ENCODE measurements at places on chromosomes 7 and 10.

- DNase-seq, result no peak
Observed at GRCh38 chr10:119439922-119440321, 102.6 kb downstream of the RGS10 start.

DNA sequence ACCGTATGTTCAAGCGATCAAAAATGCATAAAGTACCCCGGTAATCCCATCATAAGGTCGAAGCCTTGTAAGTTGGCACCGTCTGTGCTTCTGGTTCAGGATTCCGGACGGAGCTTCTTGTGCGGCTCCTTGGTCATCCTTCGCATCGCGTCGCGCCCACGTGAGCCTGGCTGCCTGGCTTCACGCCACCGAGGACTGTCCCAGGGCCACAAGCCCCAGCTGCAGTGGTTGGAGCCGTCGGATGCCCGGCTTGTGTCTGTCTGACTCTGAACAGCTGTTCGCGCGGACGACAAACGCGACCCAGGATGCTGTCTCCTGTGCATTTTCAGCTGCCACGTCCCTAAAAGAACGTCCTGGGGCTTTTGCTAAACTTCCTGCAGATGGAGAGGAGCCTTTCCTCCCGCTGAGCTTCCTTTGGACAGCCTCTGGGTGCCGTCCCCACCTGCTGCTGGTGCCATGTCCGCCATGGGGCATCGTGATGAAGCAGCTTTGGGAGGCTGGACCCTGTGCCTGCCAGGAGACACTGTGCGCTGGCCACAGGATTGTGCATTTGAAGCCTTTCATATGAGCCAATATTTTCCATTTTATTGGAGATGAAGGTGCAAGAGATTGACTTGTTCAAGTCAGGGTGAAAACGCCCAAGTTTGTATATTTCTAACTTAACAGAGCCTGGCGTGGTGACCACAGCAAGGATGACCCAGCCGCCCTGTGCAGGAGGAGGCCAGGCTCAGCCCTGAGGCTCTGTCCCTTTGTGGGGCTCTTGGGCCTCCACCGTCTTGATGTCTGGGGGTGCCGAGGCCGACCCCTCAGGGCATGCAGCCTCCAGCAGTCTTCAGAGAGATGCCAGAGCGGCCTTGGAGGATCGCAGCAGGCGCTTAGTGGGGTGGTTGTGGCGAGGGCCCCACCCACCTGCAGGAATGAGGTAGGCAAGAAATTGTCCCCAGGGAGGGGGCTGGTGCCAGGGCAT, 6.7 kb upstream of the JAKMIP3 start:
- no peak for DNase-seq

GRCh38 chr7:101772508-101773211, 44.8 kb upstream of the CUX1 start:
- no peak for DNase-seq

DNA sequence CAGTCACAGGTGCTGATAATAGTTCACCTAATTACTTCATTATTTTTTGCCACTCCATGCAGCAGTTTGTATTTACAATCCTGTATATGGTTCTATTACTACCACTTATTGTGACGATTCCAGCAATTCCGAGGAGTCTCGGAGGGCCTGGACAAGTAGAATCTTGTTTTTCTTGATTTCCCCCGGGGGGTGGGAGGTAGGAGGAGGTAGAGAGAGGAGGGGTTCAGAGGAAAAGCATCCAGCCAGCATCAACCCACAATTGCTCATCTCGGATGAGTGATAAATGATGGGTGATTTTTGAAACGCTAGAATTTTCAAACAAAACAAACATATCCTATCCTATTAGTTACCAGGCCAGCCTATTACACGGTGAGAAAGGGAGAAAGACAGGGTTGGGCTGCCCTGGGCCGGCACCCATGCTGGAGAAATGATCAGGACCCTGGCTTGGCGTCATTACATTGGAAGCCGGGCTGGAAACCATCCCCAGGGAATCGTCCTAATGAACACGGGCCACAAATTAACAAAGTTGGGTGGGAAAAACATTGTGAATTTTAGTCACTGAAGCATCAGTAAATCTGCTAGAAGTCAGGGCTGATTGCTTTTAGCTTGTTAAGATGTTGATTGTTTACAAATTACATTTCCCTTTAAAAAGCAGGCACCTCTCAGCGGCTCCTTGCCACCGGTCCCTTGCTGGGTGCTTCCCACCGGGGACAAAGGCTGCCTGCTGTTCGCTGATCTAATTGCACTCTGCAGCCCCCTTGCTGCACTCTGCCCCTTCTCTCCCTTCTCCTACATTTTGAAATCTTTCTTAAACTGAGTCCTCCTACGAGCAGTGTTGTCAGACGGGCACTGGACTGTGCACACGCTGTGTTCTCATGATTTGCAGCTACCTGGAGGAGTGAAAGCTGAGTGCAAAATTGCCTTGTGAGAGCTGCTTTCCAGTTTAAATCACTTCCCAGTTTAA, 95.5 kb downstream of the FAM204A start:
- DNase-seq, result no peak

DNA sequence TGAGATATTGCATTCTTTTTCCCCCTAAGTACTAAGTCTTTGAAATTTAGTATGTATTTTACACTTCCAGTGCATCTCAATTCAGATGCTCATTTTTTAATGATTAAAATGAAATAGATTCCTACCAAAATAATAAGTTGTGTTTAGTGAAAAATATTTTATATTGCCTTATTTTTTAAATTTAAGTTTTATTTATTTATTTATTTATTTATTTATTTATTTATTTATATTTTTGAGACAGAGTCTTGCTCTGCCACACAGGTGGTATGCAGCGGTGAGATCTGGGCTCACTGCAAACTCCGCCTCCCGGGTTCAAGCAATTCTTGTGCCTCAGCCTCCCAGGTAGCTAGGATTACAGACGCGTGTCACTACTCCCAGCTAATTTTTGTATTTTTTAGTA, 95.5 kb downstream of the RPS24 start:
- DNase-seq, result no peak

GRCh38 chr7:28958235-28958979, at the start of gene TRIL:
TSS of gene TRIL (minus strand) at chr7:28958330. CDS start at chr7:28958046, 284 bp downstream.
- DNase-seq, result peak; percentile 81

- DNase-seq, result no peak
Observed at GRCh38 chr10:75051308-75051707, 60.1 kb upstream of the SAMD8 start.

- no peak for DNase-seq
Observed at GRCh38 chr10:70809011-70809611, 6.6 kb upstream of the SGPL1 start.

DNA sequence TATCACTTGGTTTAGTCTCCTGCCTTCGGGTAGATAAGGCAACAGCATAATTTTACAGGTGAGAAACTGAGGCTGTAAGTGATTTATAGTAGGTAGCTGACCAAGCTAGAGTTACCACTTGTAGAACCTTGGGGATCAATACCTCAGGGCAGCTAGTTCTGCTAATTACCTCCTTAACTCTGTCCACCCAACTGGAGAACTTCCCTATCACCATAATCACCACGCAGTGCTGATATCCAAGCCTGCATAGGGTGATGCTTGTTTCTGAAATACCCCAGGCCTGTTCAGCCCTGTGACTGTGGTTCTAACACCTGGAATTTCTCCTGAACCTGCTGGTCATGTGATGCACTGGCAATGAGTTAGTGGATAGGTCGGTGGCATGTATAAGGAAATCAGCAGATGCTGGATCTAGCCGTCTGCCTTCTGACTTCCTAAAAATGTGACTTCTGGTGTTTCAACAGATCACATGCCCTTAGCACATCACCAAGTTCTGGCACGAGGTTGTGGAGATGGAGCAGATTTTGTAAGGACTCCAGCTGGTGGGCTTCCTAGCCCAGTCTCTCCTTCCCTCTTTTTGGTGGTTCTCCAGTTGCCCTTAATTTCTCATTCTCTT, 15.3 kb downstream of the PLAU start:
- DNase-seq, result no peak

GRCh38 chr10:124493214-124493882, 31.7 kb downstream of the LHPP start:
- DNase-seq, result no peak

DNA sequence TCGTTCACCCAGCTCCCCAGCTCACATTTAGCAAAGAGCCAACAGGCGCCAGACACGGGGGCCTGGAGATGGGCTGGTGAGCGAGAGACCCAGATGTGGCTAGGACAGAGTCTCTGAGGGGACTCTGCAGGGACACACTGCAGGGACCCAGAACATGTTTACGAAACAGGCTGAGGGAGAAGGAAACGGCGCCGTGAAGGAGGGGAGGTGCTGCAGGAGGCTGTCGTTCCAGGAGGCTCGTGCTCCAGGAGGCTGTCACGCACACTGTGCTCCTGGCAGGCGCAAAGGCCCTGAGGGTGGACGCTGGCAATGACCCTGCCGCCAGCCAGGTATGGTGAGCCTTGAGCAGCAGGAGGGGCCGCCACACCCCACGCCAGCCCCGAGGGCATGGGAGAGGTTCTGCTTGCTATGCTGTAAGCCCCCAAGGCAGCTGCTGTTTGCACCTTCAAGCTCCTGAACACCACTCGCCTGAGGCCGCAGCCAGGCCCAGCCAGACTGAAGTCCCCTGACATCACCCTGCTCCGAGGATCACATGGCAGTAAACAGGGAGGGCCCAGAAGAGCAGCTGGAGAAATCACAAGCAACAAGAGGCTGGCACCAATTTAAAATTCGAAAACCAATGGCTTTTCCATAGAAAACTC, 27.3 kb downstream of the ADAP1 start:
- peak; percentile 73 for DNase-seq

GRCh38 chr7:158188676-158189075, 398.9 kb downstream of the PTPRN2 start:
- DNase-seq, result no peak

GRCh38 chr7:121307021-121307574, 21.7 kb upstream of the WNT16 start:
- DNase-seq, result no peak

DNA sequence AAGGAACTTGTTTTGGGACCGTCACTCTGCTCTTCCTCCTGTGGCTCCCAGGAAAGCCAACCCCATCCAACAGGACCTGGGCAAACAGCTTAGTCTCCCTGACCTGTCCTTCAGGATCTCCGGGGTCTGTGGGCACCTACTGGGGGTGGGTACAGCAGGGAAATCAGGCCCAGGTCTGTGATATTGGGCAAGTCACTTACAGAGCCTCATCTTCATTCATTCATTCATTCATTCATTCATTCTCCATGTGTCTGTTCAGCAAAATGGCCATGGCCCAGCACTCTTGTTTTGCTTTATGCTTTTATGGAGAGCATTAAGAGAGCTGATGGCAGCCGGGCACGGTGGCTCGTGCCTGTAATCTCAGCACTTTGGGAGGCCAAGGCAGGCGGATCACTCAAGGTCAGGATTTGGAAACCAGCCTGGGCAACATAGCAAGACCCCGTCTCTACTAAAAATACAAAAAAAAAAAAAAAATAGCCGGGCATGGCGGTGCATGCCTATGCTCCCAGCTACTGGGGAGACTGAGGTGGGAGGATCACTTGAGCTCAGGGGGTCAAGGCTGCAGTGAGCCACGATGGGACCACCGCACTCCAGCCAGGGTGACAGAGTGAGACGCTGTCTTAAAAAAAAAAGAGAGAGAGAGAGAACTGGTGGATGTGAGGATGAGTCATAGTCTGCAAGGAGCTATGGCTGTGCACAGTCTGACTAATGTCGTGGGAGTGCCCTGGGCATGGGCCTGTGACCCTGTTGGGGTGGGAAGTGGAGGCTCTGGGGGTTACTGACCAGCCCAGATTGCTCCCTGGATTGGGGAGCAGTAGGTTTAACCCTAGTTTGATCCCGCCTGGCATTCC, 54.3 kb downstream of the CLIP2 start:
- DNase-seq, result no peak

GRCh38 chr10:124296813-124297788, 121.6 kb downstream of the OAT start:
- no peak for DNase-seq

DNA sequence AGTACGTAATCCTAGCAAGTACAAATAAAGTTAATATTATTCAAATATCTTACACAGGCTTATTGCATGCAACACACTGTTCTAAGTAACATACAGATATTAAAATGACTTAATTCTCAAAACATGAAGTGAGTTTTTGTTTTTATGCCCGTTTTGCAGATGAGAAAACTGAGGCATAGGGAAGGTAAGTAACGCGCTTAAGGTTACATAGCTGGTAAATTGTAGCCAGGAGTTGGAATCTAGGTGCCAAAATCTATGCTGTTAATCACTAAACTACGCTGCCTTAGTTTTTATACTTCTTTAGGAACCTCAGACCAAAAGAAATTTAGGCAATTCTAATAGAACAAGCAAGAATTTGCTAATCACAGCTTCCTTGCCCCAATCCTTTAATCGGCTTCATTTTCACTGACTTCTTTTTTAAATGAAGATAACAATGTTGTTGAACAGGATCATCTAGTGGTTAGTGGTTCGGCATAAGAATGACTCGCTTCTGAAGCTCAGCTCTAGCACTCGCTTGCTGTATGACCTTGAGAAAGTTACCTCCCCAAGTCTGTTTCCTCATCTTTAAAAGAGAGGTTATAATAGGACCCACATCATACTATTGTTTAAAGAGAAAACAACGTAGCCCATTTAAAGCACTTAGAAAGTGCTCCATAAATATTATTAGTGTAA, 1.0 kb upstream of the LRRTM3 start:
- DNase-seq, result no peak

DNA sequence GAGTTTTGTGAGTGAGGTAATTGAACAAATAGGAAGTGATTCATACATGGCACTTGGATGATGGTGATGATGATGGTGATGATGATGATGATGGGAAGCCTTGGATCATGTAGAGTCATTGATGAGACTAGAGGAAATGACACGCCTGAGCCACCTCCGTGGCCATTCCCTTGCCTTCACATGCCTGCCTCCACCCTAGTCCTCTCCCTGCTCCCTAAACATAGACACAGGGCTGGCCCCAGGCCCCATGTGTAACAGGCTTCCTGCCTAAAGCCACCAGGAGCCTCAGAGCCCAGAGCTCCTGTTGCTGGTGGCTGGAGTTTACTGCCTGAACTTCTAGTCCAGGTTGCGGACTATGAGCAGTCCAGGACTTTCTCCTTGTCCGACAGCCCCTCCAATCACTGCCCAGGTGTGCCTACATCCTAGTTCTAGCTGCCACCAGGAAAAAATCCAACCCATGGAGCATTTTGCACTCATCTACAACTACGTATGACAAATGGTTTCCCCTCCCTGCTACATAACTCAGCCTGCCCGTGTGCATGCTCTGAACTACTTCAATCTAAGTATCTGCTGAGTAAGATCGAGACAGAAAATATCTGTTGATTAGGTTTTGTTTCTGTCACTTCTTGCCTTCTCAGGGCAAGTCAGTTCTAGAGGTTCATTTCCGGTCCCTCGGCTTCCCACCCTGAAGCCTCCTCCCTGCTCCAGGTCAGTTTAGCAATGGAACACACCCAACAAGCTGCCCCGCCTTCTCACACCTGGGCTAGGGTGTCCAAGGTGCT, 35.5 kb upstream of the KDM7A start:
- no peak for DNase-seq

DNA sequence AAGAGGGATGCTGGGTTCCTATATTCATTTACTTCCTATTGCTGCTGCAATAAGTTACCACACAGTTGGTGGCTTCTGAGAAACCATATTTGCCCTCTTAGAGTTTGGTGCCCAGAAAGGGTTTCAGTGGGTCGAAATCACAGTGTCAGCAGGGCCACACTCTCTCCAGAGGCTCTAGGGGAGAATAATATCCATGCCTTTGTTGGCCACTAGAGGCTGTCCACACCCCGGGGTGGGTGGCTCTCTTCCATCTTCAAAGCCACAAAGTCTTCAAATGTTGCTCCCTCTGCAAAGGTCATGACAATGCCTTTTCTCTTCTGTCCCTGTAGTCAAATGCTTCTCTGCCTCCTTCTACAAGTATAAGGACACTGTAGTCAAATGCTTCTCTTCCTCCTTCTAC, 989.4 kb downstream of the CCSER2 start:
- no peak for DNase-seq
